ENCODE measurements at places on chromosomes 2 and 18. TPM values are rescaled to one million over a fixed set of nuclear protein-coding genes. Genes with fewer than 3 reads are reported as not detected.

MOCOS gene
- 0.94 TPM for polyA plus RNA-seq

DNA sequence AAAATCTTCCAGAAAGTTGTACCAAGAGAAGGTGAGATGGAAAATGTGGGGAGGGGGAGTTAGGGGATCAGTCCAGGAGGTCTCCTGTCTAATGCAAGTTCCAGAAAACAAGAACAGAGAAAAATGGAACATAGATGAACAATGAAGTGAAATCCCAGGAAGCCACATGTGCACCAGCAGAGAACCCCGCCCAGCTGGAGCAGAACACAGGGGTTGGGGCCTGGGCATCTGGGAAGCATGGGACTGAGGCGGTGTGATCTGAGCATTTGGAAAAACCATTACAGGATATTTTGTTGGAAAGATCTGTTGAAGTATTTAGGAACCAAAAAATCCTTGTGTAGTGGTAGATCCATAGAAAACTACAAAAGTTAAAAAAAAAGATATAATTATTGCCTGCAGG is 133.7 kb downstream of the INO80D start:
- no peak for DNase-seq

THUMPD2 gene
- 7.5 TPM for polyA plus RNA-seq

DNA sequence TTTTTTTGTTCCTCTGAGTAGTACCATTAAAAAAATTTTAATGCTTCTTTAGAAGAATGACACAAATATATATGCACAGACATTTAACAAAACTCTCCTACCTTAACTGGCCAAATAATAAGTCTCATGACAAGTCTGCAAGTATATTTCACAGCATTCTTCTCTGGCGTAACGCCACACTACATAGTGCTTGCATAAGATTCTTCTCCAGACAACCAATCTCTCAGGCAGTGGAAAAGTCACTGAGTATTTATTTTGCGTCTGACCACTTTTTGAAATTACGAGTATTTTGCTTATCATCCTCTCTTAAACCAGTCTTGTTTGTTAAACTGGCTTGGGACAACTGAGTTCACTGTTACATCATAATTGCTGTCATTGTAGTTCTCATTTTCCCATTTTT is 749.2 kb downstream of the ADCYAP1 start:
- DNase-seq: no peak

DNA sequence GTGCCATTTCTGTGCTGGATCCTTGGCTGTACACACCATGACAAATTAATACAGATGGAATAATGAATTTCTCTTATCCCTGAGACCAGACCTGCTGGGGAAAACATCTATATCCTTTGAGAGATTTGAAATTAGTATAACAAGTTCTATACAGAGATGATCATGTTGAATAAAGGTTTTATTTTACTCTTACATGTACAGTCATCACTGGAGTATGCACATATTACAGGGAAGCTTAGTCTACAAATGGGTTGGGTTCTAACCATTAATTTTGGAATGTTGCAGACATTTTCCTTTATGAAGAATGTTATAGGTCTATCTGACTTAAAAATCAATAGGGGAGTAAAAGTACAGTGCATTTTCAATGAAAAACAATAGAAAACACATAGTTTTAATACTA is 29.9 kb upstream of the MMADHC start:
- no peak for DNase-seq

DNAJC5G gene
- not detected for polyA plus RNA-seq

- DNase-seq: no peak
Observed at GRCh38 chr18:45820106-45820745, 5.2 kb upstream of the SIGLEC15 start.

SULT1C3 gene
- not detected for polyA plus RNA-seq

CCL20 gene
- not detected for polyA plus RNA-seq

GRCh38 chr2:107717661-107718060 is 109.0 kb upstream of the RGPD4 start:
- DNase-seq: no peak

DNA sequence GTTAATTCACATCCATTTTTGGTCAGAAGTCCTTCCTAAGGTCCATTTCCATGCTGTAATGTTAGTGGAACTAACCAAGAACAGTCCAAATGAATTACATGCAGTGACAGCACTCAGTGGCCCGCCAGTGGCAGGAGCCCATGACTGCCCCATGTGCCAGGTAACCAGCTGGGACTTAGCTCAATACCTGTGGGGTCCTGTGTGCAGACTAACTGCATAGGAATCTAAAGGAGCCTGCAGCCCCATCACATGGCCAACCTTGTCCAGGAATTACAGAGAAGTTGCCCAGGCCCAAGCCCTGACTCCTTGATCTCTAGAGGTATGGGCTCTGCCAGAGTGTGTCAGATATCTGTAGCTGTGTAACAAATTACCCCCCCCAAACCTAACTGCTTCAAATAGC is 35.4 kb upstream of the GPR17 start:
- DNase-seq: no peak

DNA sequence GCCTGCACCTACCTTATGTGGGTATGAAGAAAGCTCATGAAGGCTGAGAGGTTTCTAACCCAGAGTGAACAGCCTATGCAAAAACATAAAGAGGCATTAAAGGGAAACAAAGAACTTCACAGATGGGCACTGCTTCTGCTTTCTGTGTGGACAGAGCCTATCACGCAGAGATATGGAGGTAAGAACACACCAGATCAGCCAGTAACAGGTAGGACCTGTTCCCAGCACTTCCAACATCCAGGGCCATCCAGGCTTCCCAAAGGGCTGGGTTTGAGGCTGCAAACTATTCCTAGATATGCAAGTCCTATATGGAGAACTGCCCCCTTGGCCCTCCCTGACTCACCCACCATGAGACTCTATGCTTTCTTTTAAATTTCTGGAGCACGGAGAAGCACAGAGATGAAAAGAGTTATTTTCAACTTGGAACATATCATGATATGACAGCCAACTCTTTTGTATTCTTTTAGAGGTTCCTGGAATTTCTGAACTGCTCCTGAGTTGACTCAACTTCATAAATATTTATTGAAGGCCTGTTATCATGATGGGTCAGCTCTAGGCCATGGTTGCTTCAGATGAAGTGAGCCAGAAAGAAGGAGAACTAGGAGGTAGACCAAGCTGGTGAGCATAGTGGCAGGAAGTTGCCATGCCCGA is 77.4 kb upstream of the PPP1CB start:
- DNase-seq: no peak

DNA sequence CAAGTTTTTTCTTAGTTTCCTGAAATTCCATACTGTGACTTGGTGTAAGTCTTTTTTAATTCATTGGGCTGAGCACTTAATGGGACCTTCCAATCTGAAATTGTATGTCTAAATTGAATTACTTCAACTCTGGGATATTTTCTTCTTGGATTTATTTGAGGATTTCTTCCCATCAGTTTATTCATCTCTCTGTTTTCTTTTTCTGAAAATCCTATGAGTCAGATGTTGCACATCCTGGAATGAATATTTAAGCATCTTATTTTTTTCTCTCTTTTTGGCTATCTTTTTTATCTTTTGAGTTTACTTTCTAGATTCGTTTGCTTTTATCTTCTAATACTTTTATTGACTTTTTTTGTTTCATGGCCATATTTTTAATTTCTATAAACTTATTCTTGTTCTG is 55.4 kb upstream of the ACYP2 start:
- no peak for DNase-seq

GRCh38 chr2:162422894-162423293 is 79.0 kb downstream of the GCA start:
- no peak for DNase-seq

GRCh38 chr2:38517284-38517683 is 85.4 kb downstream of the HNRNPLL start:
- no peak for DNase-seq

DNA sequence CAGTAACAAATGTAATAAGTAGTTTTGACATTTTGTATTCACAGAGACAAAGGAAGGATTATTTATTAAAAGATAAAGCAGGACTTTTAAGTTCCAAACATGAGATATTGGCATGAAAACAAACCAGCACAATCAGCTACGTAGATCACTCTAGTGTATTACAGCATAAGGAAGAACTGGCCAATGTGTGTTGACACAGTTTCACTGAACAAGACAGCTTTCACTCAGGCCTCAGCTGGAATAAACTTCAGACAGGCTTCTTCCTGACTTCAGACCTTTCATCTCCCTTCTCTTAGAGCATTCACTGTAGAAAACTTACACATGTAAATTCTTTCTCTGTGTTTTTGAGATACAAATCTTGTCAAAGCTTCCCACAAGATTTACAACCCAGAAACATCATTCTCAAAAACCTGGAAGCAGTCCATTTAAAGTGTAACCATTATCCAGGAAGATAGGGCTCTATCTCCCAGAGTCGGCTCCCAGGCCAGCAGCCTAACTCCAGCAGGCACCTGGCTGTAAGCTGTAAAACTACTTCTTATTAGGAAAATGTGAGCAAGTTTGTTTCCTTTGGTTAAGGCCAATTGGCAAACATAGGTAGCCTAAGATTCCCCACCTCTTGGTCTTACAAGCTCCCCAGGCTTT is 768.3 kb upstream of the CDH7 start:
- DNase-seq: no peak

ATP6V1C2 gene
- 0.25 TPM for polyA plus RNA-seq

All from psoas muscle (tissue), 8 donors.